ENCODE measurements at places on chromosomes 3 and 15.

- DNase-seq, result no peak
Measured at GRCh38 chr15:64614519-64614918, 154.1 kb downstream of the ZNF609 start.

DNA sequence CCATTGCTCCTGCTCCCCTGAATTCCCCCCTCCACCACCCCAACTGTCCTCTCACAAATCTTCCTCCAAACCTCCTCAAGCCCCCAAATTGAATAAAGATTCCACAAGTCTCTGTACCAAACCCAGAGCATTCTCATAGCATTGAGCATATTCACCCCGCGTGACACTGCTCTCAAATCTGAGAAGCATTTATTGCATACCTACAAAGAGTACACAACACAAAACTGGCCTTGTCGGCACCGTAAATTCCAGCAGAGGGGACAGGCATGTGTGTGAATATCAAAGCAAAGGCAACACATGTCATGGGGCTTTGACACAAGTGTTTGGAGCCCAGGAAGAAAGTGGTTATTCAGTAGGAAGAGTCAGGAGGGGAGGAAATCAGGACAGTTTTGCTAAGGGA, 2.6 kb downstream of the CLDN18 start:
- DNase-seq, result no peak

DNA sequence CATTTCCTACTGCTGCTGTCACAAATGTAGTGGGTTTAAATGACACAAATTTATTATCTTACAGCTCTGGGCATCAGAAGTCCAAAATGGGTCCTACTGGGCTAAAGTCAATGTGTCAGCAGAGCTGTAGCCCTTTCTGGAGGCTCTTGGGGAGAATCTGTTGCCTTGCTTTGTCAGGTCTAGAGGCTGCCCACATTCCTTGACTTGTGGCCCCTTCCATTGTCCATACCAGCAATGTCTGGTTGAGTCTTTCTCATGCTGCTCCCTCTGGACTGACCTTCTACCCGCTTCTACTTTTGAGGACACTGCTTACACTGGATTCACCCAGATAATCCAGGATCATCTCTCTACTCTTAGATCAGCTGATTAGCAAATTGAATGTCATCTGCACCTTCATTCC, 3.0 kb downstream of the IL12A start:
- DNase-seq, result no peak

DNA sequence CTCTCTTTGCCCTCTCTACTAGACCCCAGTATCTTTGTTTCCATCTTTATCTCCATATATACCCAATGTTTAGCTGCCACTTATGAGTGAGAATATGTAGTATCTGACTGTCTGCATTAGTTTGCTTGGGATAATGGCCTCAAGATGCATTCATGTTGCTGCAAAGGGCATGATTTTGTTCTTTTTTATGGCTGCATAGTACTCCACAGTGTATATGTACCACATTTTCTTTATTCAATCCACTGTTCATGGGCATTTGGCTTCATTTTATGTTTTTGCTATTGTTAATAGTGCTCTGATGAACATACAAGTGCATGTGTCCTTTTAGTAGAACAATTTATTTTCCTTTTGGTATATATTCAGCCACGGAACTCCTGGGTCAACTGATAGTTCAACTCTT, 671.5 kb upstream of the GRM7 start:
- DNase-seq, result no peak

GRCh38 chr15:96047255-96047931, 283.1 kb upstream of the NR2F2 start:
- no peak for DNase-seq

Data from NCI-H1694 (cell line).